ENCODE measurements at places on chromosomes 4 and X. TPM values are rescaled to one million over a fixed set of nuclear protein-coding genes. Genes with fewer than 3 reads are reported as not detected.

Gene ANK2
- total RNA-seq: 6.2 TPM

Gene SPANXN4
- not detected for total RNA-seq

Gene FGG
- total RNA-seq: not detected

Gene SORCS2
- not detected for total RNA-seq

Gene GUCY1B1
- total RNA-seq: 34.4 TPM

Measured in G401 (cell line).